ENCODE measurements at places on chromosomes 7 and 10.
A peak's percentile ranks its signal among the peaks of the same experiment; 100 is the strongest.

GRCh38 chr10:23037561-23037960 lies 57.8 kb upstream of the MSRB2 start:
- no peaks in the 10 kb centered on the region for H3K36me3 ChIP-seq
- H3K27ac ChIP-seq: no peak overlapping the region
- no peak for DNase-seq
- peaks cover 2% of the 10 kb centered on the region for H3K27me3 ChIP-seq

DNA sequence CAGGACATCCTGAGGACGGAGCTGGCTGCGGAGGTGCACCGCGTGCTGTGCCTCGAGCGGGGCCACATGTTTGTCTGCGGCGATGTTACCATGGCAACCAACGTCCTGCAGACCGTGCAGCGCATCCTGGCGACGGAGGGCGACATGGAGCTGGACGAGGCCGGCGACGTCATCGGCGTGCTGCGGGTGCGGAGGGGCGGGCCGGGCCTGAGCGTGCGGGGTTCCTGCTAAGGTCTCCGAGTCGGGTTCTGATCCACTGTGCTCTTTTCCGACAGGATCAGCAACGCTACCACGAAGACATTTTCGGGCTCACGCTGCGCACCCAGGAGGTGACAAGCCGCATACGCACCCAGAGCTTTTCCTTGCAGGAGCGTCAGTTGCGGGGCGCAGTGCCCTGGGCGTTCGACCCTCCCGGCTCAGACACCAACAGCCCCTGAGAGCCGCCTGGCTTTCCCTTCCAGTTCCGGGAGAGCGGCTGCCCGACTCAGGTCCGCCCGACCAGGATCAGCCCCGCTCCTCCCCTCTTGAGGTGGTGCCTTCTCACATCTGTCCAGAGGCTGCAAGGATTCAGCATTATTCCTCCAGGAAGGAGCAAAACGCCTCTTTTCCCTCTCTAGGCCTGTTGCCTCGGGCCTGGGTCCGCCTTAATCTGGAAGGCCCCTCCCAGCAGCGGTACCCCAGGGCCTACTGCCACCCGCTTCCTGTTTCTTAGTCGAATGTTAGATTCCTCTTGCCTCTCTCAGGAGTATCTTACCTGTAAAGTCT lies 10.4 kb downstream of the ATG9B start:
- DNase-seq: peak; percentile 90
- H3K4me3 ChIP-seq: peak overlapping the region; percentile 40
- peaks cover 18% of the 10 kb centered on the region for H3K27me3 ChIP-seq
- peak overlapping the region; percentile 61 for H3K27ac ChIP-seq
- peaks cover 9% of the 10 kb centered on the region for H3K36me3 ChIP-seq

DNA sequence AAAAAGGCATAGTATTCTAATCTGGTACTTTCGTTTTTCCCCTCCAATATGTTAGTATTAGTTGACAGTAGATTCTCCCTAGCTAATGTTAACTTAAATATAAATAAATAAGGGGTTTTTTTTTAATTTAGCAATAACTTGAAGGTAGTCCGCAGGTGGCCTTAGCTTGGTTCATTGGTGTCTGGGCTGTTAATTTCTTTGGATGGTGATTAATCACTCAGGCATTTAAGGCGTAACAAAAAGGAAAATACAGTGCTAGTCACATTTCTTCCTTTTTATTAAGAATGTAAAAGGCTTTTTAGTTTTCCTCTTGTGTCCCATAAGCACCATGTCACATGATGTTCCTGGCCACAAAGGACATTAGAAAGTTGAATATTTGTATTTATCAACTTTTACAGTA lies 161.0 kb upstream of the POT1 start:
- no peaks in the 10 kb centered on the region for H3K4me1 ChIP-seq
- no peaks in the 10 kb centered on the region for H3K36me3 ChIP-seq
- H3K27me3 ChIP-seq: no peaks in the 10 kb centered on the region
- H3K27ac ChIP-seq: no peak overlapping the region
- no peak for DNase-seq

GRCh38 chr7:99143521-99143852 lies 421 bp downstream of the SMURF1 start:
- H3K4me3 ChIP-seq: peak overlapping the region; percentile 31
- peaks cover 20% of the 10 kb centered on the region for H3K4me1 ChIP-seq
- H3K36me3 ChIP-seq: no peaks in the 10 kb centered on the region

DNA sequence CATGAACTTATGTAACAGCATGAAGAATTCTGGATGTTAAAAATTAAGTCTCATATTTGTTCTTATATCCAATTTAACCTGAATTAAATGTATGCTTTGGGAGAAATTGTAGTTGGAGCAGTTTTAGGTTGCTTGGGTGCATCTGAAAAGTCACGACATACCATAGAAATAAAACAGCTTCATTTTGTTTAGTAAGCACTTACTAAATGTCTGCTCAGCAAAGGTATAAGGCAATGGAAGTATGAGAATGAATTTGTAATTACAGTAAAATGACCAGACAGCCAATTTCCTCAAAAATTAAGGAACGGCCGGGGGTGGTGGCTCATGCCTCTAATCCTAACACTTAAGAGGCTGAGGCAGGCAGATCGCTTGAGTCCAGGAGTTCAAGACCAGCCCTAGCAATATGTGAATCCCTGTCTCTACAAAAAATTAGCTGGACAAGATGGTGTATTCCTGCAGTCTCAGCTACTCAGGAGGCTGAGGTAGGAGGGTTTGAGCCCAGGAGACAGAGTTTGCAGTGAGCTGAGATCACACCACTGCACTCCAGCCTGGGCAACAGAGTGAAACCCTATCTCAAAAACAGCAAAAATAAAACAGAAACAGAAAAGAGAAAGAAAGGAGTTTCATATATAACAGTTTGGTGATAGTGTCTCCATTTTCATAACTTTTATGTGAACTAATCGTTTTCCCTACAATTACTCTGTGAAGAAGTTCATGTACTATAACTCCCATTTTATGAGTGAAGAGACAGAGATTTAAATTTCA lies 47.2 kb upstream of the KLF6 start:
- DNase-seq: no peak
- peaks cover 11% of the 10 kb centered on the region for H3K4me1 ChIP-seq
- H3K27ac ChIP-seq: no peak overlapping the region
- H3K27me3 ChIP-seq: no peaks in the 10 kb centered on the region
- no peaks in the 10 kb centered on the region for H3K36me3 ChIP-seq

GRCh38 chr7:111172564-111173257 lies 81.8 kb downstream of the LRRN3 start:
- H3K4me1 ChIP-seq: no peaks in the 10 kb centered on the region
- H3K4me3 ChIP-seq: no peak overlapping the region
- no peaks in the 10 kb centered on the region for H3K27me3 ChIP-seq
- H3K36me3 ChIP-seq: no peaks in the 10 kb centered on the region

DNA sequence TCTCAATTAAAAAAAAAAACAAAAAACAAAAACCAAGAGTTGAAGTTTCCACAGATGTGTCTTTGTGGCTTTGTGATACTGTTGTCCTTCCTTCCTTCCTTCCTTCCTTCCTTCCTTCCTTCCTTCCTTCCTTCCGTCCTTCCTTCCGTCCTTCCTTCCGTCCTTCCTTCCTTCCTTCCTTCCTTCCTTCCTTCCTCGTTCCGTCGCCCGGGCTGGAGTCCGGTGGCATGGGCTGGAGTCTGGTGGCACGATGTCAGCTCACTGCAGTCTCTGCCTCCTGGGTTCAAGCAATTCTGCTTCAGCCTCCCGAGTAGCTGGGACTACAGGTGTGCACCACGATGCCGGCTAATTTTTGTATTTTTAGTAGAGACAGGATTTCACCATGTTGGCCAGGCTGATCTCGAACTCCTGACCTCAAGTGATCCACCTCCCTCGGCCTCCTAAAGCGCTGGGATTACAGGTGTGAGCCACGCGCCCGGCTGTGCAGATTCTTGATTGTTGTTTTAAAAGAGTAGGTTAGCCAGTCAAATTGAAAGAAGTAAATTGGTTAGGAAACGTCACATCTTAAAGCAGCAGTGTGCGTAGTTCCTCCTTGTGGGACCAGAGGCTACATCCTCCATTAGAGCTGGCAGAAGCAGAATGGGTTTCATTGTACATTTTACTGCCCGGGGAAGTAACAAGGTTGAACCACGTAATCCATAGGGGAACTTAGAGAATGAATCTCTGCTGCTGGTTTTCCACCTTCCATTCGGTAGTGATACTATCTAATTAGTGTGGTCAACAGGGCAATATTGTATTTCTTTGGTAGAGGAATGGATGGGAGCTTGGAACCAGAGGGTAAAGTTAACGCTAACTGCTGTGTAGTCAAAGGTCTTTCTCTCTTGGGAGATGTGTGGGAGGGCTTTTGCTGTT lies 20.6 kb downstream of the DNAJB6 start:
- DNase-seq: no peak
- H3K27ac ChIP-seq: no peak overlapping the region
- peaks cover 16% of the 10 kb centered on the region for H3K36me3 ChIP-seq
- peaks cover 13% of the 10 kb centered on the region for H3K4me1 ChIP-seq
- H3K27me3 ChIP-seq: no peaks in the 10 kb centered on the region

DNA sequence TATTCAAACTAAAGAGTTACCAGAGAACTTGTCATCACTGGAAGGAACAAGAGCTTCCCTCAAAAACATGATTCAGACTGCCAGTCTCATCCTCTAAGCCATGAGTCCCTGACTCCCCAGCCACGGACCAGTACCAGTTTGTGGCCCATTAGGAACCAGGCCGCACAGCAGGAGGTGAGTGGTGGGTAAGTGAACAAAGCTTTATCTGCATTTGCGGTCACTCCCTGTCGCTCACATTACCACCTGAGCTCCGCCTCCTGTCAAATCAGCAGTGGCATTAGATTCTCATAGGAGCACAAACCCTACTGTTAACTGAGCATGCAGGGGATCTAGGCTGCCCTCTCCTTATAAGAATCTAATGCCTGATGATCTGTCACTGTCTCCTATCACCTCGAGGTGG lies 42.2 kb upstream of the C10orf90 start:
- DNase-seq: no peak
- H3K27me3 ChIP-seq: no peaks in the 10 kb centered on the region
- no peak overlapping the region for H3K4me3 ChIP-seq
- H3K36me3 ChIP-seq: no peaks in the 10 kb centered on the region
- H3K4me1 ChIP-seq: no peaks in the 10 kb centered on the region
- H3K27ac ChIP-seq: no peak overlapping the region

DNA sequence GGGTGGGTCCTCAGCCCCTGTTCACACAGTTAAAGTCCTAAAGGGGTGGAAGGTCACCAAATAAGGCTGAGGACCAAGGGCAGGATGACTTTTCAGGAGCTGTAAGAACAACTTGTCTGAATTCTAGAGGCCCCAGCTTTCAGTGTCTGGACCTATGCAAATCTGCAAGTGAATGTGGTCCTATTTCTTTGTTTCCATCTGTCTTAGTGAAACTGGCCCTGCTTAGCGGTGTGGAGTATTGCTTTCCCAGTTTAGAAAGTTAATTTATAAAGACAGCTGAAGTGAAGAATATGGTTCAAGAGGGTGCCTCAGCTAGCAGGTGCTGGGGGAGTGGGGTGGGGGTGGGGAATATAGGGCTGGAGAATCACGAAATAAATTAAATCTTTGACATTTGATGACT lies 40.1 kb downstream of the HHEX start:
- H3K27me3 ChIP-seq: no peaks in the 10 kb centered on the region
- H3K36me3 ChIP-seq: no peaks in the 10 kb centered on the region
- DNase-seq: no peak

DNA sequence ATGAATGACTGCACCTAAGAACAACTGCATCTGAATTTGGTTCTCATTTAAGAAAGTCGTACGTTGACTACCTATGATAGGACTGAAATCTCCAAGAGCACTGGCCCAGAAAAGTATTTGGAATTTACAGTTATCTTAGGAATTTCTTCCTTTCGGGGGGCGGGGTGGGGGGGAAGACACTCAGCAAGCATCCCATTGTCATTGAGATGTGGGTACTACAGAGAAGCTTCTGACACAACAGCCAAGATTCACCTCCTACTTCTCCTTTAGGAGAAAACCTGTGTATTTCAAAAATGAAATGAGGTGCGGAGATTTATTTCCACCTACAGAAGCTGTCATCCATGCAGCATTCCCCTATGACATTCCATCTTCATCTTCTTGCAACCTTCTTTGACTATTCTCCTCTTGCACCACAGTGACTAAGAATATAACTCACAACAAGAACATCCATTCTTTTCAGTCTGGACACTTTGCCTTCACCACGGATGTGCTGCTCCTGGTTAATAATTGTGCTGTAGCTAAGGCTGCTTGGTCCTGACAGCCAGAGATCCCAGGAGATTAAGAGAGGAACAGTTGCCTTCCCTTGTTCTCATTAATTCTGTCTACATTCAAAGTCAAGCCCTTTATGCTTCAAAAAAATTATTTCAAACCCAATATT lies 98.4 kb upstream of the FRMD4A start:
- H3K4me1 ChIP-seq: no peaks in the 10 kb centered on the region
- H3K4me3 ChIP-seq: no peak overlapping the region
- H3K27ac ChIP-seq: no peak overlapping the region
- no peaks in the 10 kb centered on the region for H3K36me3 ChIP-seq
- H3K27me3 ChIP-seq: no peaks in the 10 kb centered on the region
- no peak for DNase-seq

- DNase-seq: no peak
- H3K36me3 ChIP-seq: peaks cover 30% of the 10 kb centered on the region
- H3K4me3 ChIP-seq: no peak overlapping the region
- H3K27me3 ChIP-seq: no peaks in the 10 kb centered on the region
- H3K27ac ChIP-seq: no peak overlapping the region
- H3K4me1 ChIP-seq: peaks cover 19% of the 10 kb centered on the region
Measured at GRCh38 chr7:4164556-4164955, 517.5 kb upstream of the FOXK1 start.

GRCh38 chr7:40545739-40546138 lies 410.9 kb downstream of the SUGCT start:
- no peaks in the 10 kb centered on the region for H3K4me1 ChIP-seq
- no peaks in the 10 kb centered on the region for H3K27me3 ChIP-seq
- no peak for DNase-seq

- no peaks in the 10 kb centered on the region for H3K27me3 ChIP-seq
- no peak for DNase-seq
- no peak overlapping the region for H3K4me3 ChIP-seq
- no peaks in the 10 kb centered on the region for H3K4me1 ChIP-seq
- no peak overlapping the region for H3K27ac ChIP-seq
- H3K36me3 ChIP-seq: no peaks in the 10 kb centered on the region
Measured at GRCh38 chr10:107420196-107420595, 255.7 kb upstream of the SORCS1 start.

DNA sequence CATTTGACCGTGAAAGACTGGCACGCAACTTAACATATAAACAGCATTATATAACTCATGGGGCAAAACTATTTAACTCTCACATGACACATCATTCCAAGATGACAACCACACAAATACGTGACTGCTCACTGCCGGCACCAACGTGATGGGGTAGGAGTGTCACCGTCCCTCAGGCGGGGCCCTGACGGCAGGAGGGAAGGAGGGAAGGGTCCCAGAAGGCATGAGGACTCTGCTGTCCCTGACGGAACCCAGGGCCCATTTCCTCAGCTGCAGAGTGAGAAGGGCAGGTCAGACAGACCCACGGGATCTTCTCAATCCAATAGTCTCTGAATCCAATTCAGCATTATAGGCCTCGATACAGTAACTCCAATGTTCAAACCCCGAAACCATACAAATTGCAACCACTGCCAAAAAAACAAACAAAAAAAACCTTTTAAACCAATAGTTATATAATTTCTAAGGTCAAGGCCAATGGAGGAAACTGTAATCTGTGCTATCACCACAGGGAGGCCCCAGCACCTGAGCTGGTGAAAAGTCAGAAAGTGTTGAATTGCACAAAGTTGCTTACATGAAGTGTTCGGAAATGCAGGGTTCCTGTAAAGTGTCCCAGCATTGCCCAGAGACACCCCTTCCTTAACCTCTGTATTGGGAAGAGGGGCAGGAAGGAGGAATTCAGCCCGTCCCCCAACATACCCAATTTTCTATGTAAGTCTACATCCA lies 137.4 kb downstream of the TNS3 start:
- H3K36me3 ChIP-seq: peaks cover 13% of the 10 kb centered on the region
- no peak overlapping the region for H3K4me3 ChIP-seq
- H3K4me1 ChIP-seq: peaks cover 17% of the 10 kb centered on the region
- DNase-seq: no peak
